ENCODE measurements at places on chromosomes 2 and 18.

GRCh38 chr2:230975927-230976326, 20.0 kb upstream of the SPATA3 start:
- DNase-seq = no peak

- no peak for DNase-seq
Measured at GRCh38 chr2:70718736-70719135, 49.3 kb downstream of the ADD2 start.

GRCh38 chr2:109176928-109177327, 47.9 kb downstream of the SH3RF3 start:
- no peak for DNase-seq

- no peak for DNase-seq
Measured at GRCh38 chr2:120283649-120284048, 31.0 kb downstream of the RALB start.

GRCh38 chr2:135791418-135792190, 45.4 kb downstream of the LCT start:
- DNase-seq = no peak

DNA sequence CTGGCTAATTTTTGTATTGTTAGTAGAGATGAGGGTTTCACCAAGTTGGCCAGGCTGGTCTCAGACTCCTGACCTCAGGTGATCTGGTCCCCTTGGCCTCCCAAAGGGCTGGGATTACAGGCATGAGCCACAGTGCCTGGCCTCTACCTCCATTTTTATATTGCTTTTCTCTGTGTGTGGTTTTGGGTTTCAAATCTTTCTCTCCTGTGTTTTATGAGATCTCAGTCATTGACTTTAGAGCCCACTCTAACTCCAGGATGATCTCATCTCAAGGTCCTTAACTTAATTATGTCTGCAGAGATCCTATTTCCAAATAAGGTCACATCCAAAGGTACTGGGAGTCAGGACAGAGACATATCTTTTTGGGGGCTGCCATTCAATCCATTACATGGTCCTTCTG, 24.7 kb downstream of the ARL4C start:
- DNase-seq = no peak

DNA sequence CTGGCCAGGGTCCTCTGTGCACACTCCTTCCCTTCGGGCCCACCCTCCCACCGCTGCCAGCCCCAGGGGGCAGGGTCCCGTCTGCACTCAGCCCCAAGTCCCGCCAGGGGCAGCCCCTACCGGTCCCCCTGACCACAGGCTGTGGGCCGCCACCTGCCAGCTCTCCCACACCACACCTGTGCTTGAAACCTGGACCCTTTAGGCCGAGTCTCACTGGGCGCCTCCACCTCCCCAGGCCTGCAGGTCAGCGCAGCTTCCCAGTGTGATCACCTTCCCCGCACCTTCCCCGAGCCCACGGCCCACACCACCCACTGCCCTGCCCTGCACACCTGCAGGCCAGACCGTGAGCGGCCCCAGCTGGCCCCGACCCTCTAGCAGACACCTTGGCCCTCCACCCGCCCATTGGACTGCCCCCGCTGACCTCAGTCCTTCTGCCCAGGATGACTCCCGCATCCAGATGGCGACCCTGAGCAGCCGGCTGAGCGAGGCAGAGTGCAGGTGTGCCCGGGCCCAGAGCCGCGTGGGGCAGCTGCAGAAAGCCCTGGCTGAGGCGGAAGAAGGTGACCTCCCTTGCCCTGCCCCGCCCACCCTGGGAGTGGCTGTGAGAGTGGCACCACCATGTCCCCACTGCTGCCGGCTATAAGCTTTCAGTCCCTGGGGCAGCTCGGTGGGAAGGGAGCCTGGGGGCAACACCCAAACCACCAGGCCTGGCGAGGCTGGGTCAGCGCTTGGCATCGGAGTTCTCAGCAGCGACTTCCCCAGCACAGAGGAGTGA, 31.3 kb upstream of the SNED1 start:
- DNase-seq = no peak

- no peak for DNase-seq
Measured at GRCh38 chr2:78989051-78989450, 36.5 kb upstream of the REG3G start.

DNA sequence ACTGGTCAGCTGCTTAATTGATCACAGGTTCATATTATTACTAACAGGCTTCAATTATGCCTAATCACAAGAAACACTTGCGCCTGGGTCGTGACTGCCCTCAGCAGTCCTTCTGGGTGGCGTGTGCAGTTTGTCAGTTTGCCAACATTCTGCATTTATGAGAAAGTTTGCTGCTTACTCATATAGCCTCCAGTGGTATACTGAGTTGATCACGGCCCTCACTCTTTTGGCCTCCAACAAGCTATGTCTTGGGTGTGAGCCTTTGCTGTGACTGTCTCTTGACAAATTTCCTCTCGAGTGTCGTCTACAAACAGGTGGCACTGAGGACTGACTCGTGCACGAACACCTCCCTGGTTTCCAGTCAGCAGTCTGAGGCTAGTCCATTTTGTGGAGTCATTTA, 27.3 kb downstream of the DCDC2C start:
- peak; percentile 69 for DNase-seq

- no peak for DNase-seq
Measured at GRCh38 chr18:29780816-29781215, 1261.7 kb downstream of the DSC3 start.

DNA sequence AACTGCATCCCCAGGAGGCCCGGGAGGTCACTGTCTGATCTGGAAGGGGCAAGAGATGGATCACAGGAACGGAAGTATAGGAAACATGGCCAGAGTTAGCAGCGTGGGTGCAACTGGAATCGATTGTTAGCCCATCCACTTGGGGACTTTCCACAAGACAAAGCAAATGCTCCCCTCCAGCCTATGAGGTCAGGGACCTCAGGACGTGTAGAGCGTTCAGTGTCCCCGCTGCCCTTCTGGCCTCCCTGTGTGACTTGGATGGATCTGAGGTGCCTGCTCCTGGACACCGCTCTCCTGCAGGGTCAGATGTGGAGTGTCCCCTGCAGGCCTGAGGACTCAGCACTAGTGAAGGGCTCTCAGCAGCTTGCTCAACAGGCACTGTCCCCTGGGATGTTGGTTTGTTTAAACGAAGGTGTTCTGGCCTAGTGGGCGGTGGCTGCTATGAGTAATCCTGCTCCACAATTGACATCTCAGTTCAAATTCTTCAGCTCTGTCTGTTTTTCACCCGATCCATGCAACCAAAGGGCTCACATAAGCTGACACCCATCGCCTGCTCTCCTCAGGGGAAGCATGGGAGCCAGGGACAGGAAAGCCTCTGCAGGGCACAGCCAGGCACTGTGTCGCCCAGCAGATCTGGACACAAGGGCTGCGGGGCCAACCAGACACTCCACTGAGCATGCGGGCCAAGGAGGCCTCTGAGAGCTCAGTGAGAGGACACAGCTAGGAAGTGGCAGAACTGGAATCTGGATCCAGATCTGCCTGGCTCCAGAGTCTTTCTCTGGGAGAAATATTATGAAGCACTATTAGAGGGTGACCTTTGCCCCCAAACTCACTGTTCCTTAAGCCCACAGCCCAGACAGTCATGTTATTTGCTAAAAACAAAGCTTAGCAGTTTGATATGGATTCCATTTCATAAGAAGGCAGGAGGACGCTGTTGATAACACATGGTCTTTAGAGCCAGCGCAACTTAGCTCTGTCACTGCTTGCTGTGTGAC, 78.5 kb downstream of the RHOB start:
- DNase-seq = no peak

- no peak for DNase-seq
Measured at GRCh38 chr2:66872081-66872985, 437.4 kb downstream of the MEIS1 start.

DNA sequence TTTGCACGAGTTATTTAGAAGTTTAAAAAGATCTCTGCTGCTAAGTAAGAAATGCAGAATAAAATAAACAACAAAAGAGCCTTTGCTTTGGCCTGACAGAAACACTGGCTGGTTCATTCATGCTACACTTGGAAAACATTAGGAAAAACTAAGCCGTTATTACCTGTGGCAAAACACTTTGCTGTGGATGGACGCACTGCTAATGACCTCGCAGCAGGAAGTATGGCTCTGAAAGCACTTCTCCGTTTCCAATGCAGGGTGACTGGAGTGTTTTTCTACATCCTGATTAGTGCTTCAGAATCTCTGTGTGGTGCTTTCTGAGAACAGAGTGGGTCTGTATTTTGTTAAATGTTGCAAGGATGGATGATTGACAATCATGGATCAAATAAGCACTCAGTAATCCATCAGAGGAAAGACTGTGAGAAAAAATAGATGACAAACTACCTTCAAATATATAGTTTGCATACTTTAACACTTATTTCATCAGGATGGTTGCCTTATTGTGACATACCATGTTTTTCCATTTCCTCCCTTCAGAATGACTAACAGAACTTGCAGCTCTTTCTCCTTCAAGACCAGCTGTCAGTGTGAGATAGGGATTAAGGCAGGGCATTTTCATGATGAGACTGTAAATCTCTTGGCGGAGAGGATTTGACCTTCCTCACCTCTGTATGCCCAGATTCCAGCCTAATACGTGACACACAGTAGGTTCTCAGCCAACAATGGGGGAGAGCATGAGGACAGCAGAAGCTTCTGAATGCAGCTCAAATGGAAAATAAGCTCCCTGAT, 38.0 kb downstream of the LINC00305 start:
- no peak for DNase-seq

GRCh38 chr2:196851088-196851487, 41.9 kb upstream of the C2orf66 start:
- no peak for DNase-seq

DNA sequence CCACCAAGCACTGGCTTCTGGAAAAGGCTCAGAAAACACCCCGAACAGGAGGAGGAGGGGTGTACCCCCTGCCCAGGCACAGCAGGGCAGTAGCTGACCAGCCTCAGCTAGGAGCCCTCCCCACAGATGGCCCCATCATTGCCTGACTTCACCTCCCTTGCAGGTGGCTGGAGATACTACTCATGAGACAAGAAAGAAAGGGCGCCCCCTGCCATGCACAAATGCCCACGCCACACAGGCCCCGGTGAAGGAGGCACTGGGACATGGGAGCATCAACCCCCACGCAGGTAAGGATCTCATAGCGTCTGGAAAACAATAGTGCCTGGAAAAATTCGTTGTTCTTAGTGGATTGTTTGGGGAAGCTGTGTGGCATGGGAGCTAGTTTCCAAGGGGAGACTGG, 240.6 kb downstream of the TFCP2L1 start:
- DNase-seq = no peak

DNA sequence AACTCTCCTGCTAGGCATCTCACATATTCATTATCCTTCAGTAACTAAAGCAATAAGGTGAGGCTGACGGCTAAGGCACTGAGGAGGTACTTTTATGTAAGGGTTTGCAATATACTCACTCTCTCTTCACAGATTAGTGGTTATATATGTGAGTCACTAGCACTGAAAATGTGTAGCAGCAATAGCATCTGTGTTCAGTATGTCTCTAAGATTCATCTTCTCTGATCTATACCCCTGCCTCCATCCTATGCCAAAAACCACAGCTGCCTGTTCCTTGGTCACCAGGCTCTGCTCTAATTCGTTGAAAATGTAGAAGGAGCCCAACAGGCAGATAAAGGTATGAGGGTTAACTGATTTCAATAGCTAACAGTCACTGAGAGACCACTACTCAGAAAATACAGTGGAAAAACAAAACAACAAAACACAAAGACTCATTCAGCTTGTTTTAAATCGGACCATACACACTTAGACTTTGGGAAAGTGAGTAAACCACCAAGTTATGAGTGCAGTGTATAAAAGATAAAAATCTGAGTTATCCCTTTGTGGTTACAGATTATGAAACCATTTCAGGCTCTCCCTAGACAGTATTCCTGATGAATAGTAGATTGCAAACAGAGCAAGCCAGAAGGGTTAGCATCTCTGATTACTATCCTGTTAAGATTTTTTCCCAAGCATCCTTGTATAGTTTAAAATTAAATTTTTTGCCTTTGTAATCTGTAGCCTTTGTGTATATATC, 75.3 kb upstream of the CYP26B1 start:
- DNase-seq = no peak

- no peak for DNase-seq
Measured at GRCh38 chr2:223114170-223114569, 62.2 kb downstream of the KCNE4 start.

All from foreskin melanocyte (primary cell).